ENCODE measurements at places on chromosomes 13 and 19. TPM values are rescaled to one million over a fixed set of nuclear protein-coding genes. Genes with fewer than 3 reads are reported as not detected.

Gene VSTM1
- total RNA-seq, result not detected

Gene FSD1
- 61.1 TPM for total RNA-seq

Gene MBD3
- total RNA-seq, result 172 TPM

Gene KRTDAP
- total RNA-seq, result not detected

Gene MEIS3
- total RNA-seq, result 31.9 TPM

Gene GARIN5A
- total RNA-seq, result not detected

Gene SLC15A1
- not detected for total RNA-seq

Gene FUT2
- total RNA-seq, result not detected

Gene TMEM143
- total RNA-seq, result 2.5 TPM

Gene KLK4
- not detected for total RNA-seq

Gene KCNK6
- 0.57 TPM for total RNA-seq

DNA sequence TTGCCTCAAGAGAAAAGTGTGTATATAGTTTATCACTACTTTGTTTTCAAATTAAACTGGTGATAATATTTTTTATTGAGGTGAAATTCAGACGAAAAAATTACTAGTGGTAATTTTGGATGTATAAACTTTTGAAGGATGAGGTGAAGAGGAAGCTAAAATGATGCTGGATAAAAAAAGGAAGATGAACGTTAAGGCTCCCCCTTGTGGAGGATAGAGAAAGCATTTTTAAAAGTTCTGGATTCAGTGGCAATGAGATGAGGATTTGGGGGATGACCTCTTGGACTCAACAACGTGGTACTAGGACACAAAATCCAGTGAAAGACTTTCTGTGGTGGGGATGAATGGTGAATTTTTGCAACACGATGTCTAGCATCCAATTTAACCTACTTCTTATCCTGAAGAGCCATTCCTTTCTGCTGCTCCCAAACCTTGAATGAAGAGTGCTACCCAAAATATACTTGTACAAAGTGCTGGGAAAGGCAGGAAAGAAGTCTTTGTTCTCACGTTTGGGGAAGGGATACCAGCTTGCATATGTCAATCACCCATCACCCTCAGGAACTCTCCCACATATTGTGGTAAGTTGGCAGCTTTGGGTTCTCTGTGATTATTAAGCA, 7.3 kb upstream of the SIGLEC5 start:
- no peak for DNase-seq

GRCh38 chr13:50995854-50996253, 86.3 kb downstream of the RNASEH2B start:
- no peak for DNase-seq

- no peak for DNase-seq
Observed at GRCh38 chr13:78247362-78247761, 328.7 kb upstream of the EDNRB start.

DNA sequence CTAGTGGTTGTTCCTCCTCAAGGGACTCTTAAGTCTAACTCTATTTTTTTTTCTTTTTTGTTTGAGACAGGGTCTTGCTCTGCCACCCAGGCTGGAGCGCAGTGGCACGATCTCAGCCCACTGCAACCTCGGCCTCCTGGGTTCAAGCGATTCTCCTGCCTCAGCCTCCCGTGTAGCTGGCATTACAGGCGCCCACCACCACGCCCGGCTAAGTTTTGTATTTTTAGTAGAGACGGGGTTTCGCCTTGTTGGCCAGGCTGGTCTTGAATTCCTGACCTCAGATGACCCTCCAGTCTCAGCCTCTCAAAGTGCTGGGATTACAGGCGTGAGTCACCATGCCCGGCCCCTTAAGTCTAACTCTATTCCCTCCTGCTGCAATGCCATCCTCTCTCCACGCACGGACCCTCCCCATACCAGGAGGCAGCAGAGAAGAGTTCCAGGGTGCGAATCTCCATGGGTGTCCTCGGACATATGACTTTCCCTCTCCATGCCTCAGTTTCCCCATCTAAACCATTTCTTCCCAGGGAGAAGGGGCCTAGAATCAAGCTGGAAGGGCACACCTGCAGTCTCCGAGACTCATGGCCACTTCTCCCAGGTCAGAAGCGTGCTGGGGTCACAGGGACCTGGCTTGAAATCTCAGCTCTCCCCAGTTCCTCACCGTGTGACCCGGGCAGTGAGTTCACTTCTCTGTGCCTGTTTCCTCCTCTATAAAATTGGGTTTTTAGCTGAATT, 6.0 kb upstream of the BCL3 start:
- DNase-seq, result peak; percentile 66

DNA sequence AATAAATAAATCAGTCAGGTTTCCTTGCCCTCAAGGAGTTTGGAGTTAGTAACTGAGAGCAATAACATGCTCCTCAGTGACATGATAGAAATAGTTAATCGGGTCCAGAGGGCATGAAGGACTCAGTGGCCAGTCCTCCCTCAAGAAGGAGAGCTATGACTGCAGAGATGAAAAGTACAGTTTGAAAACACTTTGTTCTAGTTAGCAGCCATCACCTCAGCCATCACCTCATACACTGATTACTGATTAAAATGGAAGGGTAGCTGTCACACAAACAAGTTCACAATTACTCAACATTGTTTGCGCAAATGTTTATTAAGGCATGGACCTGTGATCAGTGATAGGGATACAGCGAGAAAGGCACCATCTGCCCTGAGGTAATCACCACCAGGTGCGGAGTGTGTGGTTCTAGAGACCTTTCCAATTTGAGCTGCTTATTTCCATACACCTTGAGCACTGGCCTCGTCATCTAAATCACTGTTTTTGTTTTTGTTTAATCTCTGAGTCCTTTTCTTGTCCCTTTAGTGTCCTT, 85.3 kb upstream of the RAP2A start:
- no peak for DNase-seq

DNA sequence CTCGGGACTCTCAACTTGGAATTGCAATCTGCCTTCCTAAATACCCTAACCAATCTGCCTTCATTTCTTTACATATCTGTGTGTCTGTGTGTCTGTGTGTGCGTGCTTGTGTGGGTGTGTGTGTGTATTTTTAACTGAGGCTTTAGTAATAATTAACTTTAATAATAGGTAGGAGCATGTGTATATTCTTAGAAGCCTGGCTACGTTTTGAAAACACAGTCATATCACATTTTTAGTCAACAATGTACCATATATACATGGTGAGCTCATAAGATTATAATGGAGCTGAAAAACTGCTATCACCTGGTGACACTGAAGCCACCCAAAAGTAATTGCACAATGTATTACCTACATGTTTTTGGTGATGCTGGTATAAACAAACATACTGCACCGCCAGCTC, 65.4 kb upstream of the ATXN8OS start:
- no peak for DNase-seq

DNA sequence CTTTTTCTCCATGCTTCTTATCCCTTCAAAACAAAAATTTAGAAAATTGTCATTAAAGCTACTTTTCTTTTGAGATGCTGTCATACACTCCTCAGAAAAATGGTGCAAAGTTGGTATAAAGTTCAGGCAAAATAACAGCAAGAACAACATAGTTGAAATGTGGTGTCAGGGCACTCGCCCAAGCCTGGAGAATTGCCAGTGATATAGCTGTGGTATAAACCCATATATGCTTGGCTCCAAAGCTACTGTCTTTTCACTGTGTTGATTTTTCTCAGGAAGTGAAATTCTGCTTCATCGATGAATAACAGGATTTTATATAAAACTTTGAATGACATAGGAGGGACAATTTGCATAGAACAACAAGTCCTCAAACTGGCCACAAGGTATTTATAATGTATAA, 2532.9 kb downstream of the PCDH9 start:
- DNase-seq, result no peak

DNA sequence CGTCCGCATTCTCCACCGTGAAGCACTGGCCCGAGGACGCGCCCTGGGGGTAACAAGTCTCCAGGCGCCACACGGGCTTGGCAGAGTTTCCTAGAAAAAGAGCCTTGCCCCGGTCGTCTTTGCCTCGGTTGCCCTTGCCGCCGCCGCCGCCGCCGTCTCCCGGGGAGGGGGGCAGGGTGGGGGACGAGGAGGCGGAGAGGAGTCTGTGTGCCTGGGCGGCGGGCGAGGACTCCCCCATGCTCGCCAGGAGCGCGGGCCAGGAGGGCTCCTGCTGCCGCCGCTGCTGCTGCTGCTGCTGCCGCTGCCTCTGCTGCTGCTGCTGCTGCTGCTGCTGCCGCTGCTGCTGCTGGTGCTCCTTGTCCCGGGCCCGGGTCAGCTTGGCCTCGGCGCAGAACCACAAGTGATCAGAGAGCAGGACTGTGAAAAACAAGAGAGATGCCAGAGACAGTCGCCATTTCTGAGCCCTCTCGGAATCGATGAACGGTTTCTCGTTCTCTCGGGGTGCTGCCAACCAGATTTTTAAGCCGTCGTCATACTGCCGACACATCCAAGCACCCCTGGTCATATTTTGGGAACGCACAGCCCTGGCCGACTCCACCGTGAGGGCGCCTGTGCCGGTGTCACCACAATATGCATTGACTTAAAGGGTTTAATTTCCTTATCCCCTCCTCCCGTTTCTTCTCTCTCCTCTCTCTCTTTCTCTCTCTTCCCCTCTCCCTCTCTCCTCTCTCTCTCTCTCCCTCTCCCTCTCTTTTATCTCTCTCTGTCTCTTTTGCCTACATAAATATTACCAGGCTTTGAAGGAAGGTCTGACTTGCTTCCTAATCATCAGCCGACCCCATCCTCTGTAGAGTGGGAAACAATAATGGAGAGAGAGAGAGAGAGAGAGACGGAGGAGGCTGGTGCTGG, 349.1 kb downstream of the LIG4 start:
- no peak for DNase-seq

GRCh38 chr19:30529876-30530275, 157.7 kb downstream of the ZNF536 start:
- DNase-seq, result no peak

GRCh38 chr13:37945651-37946575, 76.3 kb upstream of the TRPC4 start:
- DNase-seq, result no peak

DNA sequence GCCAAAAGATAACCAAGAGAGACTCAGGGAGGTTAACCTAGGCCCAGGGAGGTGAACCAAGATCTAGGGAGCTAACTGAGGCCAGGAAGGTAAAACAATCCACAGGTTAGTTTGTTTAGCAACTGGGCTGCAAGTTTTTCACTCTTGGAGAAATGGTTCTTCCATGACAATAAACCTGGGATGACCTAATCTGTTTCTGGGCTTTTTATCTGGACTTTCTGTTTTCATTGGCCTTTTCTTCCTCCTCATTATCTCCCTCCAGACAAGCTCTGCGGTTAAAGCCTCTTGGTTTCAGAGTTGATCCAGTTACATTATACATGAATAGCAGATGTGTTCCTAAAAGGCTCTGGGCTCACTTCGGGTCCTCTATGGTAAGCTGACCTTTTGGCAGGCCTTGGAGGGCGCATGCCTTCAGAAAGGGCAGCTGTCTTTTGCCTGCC, 44.2 kb downstream of the PCDH8 start:
- DNase-seq, result peak; percentile 31

DNA sequence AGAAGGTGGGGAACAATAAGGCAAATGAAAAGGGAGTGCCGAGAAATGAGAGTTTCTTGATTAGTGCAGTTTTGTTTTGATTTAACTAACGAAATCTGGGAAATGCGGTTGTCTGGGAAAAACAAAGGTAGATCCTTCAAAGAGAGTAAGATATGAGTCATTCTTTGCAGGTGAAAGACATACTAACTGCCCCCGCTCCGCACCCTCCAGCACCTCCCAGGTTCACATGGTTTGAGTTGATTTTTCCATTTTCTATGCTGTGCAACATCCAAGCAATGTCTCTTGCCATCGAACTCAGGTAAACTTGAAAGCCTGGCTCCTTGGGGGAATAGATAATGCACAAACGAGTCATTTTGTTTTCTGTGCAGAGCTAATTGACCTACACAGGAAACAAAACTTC, 84.1 kb upstream of the KLF12 start:
- DNase-seq, result no peak

DNA sequence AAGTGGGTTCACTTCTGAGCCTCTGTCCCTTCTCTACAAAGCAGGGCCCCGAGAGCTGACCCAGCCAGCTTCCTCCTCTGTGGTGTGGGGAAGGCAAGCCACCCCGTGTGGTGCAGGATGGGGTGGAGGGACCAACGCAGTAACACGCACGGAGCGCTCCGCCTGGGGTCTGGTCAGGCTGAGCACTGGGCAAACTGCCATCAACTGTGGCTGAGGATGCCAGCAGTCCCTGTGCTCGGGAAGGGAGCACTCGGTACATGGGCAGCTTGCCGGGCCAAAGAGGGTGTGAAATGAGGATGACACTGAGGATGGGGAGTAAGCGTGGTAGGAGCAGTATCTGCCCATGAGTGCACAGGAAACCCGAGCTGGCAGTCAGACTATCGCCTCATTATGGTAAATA, 7.6 kb upstream of the GMIP start:
- no peak for DNase-seq

DNA sequence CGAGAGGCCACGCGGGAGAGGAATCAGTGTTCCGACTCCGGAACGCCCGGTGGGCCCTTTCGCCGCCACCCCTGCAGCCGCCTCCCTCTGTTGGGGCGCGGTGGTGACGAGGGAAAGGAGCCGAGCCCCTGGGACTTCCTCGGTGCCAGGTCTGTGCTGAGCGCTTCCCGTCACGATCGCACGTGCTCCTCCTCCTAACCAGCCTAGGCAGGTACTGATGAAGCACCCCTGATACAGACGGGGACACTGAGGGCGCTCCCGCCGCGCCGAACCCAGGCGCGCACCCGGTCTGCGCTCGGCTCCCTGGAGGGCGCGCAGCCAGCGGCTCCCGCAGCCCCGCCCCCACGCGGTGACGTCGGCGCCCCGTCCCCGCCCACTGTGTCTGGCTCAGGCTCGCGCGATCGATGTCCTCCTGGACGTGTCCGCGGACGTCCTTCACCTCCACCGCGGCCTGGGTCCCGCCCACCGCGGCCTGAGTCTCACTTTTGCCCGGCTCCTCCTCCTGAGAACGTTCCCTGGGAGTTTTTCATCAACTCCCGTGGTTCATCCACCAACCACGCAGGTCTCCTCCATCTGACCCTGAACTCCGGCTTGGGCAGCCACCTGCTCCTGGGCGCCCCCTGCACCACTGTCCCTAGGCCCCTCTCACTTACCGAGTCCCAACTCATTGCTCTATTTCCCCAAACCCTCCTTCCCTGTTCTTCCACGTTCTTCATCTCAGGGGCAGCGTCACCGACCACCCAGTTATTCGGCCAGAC, 2.6 kb upstream of the KLK15 start:
- peak; percentile 65 for DNase-seq

DNA sequence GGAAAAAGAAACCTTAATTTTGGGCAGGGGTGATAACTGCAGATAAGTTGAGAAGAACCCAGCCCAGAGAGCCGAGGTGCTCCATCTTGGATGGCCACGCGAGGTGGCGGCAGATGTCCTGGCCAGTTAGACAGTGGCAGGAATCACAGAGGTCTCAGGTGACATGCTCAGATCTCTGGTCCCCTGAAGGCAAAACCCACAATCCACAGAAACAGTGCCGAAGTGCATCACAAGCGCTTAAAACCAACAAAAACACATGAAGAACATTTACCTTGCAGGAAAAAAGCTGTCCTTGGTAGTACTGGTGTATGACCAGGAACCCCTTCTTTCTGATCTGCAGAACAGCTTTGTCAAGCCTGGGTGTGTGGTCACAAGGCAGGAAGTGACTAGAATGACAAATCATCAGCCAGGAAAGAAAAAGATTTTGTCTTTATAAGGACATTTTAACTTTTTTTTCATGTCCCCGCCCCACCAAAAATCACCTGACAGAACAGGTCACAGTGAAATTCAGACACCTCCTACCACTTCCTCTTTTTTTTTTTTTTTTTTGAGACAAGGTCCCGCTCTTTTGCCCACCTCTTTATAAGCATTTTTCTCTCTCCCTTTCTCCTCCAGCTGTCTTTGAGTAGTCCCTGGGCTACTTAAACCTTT, at the start of gene LCP1:
Gene LCP1 (minus strand): TSS at position 338 of the 651 bp plus-strand sequence. CDS start 22,515 bp downstream, outside the sequence.
- peak; percentile 60 for DNase-seq

Measured in A172 (cell line).